ENCODE measurements at places on chromosomes 12 and 14.

DNA sequence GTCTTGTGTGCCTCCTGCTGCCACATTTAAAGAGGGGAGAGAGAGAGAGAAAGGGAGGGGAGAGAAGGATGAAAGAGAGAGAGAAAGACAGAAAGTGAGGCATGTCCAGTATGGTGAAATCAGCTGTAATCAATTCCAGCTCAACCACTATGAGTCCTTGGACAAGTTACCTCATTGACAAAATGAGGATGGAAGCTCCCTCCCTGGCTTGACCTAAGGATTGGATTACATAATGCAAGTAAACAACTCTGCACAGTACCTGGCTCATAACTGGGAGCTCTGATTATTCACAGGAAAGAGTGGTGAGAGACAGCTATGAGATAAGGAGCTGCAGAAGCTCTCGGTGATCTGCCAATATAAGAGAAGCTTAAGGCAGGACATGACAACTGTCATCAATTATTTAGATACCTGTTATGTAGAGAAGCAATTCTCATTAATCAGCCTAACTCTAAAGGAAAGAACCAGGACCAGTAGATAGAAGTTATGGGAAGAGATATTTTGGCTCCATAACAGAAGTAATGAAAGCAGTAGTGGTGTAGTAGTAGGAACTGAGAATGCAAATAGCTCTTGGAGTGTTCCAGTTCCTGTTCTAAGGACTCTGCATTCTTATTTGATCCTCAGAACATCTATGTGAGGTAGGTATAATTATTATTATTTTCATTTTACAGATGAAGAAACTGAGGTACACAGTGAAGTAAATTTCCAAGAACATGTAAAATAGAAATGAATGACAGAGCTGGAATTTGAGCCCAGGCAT is 791.6 kb downstream of the DIO2 start:
- no peak for DNase-seq

GRCh38 chr12:83827860-83828259 is 1084.7 kb downstream of the SLC6A15 start:
- no peak for DNase-seq

- DNase-seq: no peak
Measured at GRCh38 chr12:793711-794110, 41.3 kb downstream of the WNK1 start.

DNA sequence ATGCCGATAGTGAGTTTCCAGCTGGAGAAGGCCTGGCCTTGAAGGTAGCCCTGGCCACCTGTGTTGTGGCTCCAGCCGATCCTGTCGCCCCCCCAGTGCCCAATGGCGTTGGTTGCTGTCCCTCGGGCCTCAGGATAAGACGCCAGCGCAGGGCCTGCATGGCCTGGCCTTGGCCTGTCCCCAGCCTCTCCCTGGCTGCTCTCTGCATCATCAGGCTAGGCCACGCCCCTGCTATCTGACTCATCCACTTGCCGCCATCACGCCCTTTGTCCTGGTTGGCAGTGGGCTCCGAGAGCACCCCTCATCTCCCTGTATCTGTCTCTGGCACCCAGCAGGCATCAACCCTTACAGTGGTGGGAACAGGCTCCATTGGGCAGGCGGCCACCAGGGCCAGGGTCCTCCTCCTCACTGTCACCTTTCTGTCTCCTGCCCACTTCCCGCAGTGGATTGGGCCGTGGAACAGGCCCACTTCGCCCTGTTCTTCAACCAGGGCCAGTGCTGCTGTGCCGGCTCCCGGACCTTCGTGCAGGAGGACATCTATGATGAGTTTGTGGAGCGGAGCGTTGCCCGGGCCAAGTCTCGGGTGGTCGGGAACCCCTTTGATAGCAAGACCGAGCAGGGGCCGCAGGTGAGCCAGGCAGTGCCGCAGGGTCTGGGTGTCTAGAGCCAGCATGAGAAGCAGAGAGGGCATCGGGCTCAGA is 25.6 kb downstream of the ALDH2 start:
- no peak for DNase-seq

DNA sequence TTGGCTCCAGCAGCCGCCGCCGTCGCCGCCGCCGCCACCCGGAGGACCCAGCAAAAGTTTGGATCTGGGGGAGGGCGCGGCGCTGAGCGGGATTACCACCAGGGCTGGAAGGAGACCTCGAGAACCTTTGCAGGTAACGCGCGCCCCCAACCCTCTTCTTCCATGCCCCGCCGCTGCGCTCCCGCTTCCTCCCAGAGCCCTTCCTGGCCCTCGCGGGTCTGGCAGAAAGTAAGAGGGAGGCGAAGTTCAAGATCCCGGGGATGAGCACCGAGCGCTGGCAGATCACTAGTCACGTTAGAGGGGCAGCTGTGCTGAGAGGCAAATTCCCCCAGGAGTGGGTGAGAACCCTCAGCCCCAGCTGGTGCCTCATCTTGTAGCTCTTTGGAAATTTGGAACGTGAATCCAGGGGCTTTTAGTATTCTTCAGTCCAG is 3.9 kb downstream of the FLRT2 start:
- DNase-seq: no peak

- DNase-seq: no peak
Measured at GRCh38 chr14:92641306-92641705, 107.1 kb downstream of the LGMN start.

DNA sequence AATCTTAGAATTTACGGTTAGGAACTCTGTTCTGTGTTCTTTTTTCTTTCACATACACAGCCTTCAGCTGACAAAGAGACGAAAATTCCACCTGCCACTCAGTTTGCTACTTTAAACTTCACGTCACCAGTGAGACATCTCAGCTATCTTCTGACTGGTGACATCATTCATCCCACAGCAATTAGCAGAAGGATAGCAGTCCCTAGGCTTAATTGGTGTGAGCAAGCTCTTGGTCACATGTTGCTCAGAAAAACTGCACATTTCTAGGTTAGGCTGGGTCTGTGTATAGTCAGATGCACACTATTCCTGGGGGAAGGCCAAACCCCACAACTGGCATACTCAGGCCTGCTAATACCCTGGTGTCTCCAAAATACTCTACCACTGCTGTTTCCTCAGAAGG is 23.9 kb downstream of the SLC7A7 start:
- DNase-seq: no peak

DNA sequence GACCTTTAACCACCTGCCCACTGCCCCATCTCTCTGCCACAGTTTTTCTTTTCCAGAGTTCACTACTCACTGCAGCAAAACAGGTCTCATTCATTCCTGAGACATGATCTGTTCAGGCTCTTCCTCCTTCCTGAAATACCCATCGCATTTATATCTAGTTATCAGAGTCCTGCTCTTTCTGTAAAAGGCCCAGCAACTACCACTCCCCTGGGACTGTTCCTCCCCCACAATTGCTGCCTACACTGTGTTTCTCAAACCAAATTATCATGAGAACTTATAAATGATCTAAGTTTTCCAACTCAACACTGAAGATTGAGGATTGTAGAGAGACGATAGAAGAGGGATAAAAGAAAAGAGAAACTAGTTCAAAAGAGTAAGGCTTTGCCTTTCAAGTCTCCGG is 40.8 kb upstream of the EPS8 start:
- no peak for DNase-seq

GRCh38 chr12:69151254-69151764 is 88.1 kb upstream of the CPSF6 start:
- no peak for DNase-seq

DNA sequence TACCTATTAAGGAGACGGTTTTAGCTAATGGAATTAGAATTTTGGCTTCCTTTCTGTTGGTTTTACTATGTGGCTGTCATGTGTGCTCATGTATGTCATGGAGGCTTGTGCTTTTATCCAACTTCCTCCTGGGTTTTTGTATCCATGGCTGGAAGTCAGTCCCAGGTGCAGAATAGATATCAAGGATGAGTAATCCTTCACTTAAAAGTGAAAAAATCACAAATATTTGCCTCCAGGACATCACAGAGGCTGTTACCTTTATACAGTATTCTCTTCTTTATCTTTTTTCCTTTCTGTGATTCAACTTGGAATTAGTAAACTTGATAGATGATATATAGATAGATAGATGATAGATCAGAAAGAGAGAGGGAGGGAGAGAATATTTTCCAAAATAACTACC is 706.8 kb downstream of the GALC start:
- no peak for DNase-seq

DNA sequence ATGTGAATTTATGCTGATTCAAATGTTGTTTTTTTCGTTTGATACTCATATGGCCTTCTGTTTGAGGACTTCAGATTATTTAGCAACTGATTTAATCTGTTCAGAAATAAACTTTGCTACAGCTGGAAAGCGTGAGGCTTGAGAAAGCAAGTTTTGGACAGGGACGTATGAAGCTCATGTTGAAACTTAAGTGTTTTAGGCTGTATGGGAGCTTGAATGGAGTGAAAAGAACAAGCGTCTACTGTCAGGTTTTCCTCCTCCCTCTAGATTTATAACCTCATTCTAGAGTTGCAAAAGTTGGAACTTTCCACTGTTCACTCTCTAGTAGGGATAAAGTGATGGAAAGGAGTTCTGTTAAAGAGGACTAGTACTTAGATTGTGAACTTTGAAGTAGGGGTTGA is 1.0 kb downstream of the PRPF39 start:
- DNase-seq: no peak

- no peak for DNase-seq
Measured at GRCh38 chr12:113420996-113421595, 1.1 kb upstream of the SDSL start.

DNA sequence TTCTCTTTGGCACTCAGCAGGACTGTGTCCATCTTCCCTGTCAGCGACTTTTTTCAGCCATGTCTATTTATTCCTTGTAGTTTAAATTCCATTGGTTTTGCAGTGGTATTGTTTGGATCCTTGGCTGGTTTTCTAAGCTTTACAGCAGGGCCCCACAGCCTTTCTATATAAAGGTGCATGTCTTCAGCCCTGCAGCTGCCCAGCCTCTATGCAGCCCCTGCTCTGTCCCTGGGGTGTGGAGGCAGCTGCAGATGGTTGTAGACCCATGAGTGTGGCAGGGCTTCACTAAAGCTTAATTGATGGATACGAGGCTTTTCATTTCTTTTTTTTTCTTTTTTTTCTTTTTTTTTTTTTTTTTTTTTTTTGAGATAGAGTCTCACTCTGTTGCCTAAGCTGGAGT is 29.7 kb downstream of the SFSWAP start:
- DNase-seq: no peak

- no peak for DNase-seq
Measured at GRCh38 chr14:53742233-53742620, 214.4 kb downstream of the BMP4 start.

DNA sequence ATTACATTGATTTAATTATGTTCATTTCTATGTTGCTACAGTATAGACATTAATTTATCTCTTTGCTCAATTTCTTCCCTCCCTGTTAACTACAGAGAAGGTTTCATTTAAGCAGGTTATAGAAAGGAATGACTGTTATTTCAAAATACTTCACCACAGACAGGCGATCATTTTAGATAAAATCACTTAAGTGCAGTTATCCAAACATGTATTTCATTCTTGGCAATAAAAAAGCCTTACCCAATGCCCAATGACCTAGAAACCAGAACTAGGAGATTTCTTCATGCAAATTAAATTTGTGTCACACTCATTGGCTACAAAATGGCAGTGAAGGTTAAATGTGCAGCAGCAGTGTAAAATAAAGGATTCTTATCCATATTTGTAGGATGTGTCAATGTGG is 266.4 kb downstream of the KCNH5 start:
- DNase-seq: no peak

- no peak for DNase-seq
Measured at GRCh38 chr12:46179693-46180452, 89.0 kb downstream of the SLC38A1 start.

DNA sequence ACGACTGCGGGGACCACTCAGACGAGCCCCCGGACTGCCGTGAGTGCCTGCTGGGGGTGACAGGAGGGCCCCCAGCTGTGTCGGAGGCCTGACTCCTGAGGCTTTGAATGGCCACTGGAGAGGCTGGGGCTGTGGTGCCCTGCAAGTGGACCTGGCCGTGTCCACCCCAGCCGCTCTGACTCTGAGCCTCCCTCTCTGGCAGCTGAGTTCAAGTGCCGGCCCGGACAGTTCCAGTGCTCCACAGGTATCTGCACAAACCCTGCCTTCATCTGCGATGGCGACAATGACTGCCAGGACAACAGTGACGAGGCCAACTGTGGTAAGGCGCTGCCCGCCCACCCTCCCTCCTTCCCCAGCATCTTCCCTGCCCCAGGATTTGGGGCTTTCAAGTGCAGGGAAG is 16.1 kb upstream of the NXPH4 start:
- no peak for DNase-seq

- DNase-seq: no peak
Measured at GRCh38 chr14:74302152-74302628, 544 bp downstream of the ABCD4 start.

- no peak for DNase-seq
Measured at GRCh38 chr14:55927028-55927427, 191.2 kb upstream of the PELI2 start.

DNA sequence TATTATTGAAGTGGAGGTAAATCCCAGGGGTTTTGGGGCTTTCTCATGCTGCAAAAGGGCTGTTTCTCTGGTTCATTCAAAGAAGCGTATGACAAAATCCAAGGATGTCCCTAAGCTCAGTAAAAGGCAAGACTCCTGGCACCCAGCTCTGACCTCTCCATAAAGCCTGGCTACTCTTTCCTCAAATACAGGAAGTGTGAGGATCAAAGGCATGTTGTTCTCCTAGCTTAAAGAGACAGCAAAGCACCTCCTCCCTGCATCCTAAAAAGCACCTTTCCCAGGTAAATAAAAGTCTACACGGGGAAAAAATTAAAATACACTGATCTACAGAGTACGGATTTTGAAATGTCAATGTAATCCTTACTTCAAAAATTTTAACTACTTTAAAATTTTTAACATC is 118.6 kb downstream of the LMNTD1 start:
- DNase-seq: no peak

DNA sequence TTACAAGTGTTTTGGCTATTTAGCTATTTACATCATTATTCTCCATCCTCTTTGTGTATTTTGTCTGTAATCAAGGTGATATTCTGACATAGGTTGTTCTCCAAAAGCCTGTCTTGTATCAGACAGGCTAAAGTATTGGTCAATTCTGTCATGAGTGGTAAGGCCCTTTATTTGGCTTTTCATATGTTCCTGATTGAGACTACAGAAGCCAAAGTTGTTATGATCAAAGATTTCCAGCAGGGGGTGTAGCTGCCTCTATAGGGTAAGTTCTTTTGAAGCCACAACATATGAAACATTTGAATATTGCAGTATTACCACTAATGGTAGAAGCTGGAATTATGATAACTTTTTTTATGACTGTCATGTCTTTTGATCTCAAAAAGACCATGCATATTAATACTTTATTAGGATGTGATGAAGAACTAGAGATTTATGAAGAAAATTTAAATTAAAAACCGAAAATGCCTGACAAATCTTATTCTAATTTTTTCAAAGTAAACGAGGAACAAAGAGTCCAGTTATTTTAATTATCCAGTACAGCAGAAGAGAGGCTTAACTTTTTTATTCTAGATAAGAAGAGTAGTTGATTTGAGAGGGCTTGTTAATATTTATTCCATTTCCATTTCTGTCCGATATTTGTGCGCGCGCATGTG is 3.4 kb upstream of the ARHGAP5 start:
- no peak for DNase-seq

GRCh38 chr12:32419520-32419960 is 20.2 kb downstream of the FGD4 start:
- DNase-seq: no peak

DNA sequence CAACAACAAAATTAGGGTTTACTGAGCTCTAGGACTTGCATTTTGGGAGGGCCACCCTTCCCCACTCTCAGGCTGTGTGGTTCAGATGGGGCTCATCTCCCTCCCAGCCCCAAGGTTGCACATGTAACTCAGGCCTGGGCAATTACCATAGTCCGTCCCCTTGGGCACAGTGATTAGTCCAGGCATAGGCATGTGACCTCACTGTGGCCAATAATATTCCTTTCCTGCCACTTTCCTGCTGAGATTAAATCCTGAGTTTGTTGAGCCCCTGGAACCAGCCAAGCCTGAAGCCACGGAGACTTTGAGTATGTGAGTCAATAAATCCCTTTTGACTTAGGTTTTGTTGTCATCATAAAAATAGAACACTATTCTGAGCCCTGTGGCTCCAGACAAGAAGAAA is 113.0 kb downstream of the AACS start:
- DNase-seq: no peak
